ENCODE measurements at places on chromosomes 5 and 9.

DNA sequence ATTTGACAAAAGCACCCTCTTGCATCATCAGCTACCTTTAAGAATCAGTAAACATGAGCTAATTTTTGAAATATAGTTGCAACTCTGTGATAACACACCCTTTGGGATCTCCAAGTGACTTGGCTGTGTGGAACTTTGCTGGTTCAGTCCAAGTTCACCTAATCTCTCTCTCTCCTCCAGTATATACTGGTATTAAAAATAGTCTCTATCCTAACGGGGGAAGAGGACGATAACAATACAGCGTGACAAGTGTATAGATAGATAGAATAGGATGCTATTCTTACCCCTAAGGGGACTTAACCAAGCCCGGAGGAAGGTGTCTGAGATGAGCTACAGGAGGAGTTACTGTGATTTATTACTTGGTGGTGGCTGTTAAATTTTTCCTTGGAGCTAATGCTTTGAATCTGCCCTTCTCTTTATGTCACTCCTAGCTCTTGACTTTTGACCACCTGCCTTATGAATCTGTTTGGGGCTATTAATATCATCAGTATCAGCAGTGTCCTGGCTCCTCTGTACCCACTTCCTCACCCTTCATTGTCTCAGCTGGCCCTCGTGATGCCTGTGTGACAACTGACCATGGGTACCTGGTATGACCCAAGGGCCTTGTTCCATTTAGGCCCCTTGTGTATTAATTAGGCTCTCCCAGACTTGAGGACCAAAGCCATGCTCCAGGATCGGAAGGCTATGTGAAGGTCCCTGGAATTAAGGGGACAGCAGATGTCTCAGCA, 223.9 kb downstream of the SREK1 start:
- DNase-seq: no peak

DNA sequence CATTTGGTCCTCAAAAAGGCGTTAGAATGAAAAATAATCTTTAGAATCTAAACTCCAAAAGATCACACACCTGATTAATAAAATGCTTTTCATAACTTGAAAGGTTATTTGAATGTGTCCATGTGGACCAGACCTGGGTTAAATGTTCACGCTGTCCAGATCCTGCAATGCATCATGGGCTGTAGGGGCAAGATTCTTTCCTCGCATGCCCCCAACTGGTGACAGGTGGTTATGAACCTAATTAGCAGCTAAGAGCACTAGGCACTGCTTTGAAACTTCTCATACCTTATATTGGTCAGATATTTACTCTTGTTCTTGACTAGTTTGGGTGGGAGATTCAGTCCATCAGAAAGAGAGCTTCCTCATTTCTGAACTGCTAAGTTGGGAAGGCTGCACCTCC, 19.3 kb upstream of the PIP5K1B start:
- DNase-seq: no peak

- no peak for DNase-seq
Observed at GRCh38 chr5:464446-464842, 21.5 kb downstream of the EXOC3 start.

DNA sequence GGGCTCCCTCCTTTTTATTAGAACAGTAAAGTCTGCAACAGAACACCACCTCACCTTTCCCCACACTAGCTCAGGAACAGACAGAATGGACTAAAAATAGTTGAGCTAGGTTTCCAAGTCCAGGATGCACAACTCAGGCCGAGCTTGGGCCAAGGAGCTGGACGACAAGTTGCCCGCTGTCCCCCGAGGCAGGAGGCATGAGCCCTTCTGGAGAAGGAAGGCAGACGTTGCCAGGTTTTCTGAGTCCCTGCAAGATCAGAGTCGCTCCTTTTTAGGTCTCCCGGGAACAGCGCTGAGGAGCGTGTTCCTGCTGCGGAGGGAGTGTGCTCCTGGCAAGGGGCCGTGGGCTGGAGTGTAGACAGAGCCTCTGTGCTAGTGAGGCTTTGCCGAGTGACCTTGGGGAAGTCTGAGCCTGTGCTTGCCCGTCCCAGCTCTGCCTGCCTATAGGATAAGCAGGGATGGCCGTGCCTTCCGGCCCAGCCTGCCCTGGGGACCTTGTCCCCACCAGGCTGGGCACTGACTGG, 121.6 kb downstream of the WNK2 start:
- DNase-seq: no peak

DNA sequence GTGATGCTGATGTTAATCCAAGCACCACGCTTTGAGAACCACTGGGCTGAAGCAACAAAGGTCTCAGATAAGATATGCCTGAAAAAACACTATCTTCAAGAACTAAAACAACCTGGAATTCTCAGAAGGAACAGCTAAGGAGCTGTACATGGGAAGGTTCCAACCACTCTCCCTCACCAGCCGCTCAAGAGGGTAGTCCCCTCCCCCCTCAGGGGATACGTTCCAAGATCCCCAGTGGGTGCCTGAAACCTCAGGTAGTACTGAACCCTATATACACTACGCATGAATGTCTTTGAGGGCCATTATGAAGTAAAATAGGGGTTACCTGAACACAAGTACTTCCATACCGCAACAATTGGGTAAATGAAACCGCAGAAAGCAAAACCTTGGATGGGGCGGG, 1.9 kb downstream of the BOD1 start:
- DNase-seq: no peak

DNA sequence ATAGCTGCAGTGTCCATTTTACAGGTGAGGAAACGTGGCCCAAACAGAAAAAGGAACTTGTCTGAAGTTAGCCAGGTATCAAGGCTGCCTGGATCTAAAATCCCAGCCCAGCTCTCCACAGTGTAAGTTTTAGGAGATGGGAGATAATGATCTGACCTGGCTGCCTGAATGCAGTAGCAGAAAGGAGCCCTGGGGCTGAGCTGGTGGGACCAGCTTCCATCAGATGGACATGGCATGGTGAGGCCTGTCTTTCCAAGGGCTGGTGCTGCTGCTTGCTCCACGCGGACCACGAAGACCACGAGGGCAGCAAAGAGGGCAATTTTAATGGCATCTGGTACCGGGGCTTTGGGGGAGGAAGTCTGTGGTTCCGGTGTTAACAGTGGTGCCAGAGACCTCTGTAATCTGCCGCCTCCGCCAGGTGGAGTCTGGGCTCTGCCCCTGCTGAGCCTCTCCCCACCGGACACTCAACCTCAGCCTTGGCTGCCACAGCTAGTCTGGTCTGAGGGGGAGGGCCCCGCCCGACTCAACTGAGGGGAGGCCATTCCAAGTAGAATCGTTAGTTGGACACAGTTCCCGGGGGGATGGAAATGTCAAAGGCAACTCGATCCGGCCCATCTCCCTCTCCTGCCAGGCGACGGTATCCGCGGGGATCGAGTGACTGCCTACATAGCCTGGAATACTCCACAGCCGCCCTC, 650 bp downstream of the MYORG start:
- DNase-seq: no peak

- DNase-seq: no peak
Observed at GRCh38 chr5:4651806-4652565, 488.1 kb upstream of the ADAMTS16 start.

DNA sequence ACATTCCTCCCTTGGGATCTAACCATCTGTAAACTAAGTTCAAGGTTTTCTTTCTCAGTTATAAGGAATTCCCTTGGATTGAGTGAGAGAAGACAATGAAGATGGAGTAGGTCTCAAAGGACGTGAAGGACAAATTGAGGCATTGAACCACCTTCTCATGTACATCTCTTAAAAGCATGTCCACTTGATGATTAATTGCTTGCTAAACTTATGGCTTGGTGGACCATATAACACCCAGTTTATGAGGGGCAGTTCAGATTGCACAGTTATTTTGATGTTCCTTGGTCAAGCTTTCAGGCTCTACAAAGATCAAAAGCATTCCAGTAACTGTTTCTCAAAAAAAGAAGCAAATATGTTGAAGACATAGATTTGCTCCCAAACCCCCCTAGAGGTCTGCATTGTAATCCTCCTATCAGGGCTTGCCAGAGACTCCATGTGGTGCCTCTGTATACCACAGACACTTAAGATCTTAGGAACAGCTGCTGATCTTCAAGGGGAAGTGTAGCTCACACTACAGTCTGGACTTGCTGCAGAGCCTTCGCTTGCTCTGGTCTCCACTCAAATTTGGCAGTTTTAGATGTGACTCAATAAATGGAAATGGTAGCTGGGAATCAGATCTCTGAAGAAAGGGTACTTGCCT, 56.9 kb upstream of the ALDH1A1 start:
- DNase-seq: no peak

- no peak for DNase-seq
Observed at GRCh38 chr9:136860529-136860928, 5.6 kb downstream of the EDF1 start.

DNA sequence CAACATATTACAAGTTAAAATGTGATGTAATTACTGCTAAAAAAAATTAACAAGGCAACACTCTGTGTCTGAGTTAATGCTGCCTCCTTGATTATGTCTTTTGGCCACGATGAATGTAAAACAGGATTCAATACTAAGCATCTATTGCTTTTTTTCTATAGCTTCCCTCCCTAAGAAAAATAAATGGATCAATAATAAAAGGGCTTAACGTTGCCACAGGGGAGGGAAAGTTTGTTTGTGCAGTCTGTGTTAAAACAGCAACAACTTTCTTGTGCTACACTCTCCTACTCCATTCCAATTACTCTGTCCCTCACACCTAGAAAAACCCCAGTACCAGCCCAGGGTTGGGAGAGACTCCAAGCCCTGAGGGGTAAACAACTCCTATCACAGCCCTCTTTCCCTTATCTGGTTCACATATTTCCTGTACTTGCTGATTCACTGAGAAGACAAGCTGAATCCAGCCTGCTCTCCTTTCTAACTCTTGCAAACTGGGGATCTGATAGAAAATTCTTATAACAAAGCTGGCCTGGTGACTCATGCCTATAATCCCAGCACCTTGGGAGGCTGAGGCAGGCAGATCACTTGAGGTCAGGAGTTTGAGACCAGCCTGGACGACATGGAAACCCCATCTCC, 44.8 kb downstream of the PTPN3 start:
- DNase-seq: no peak

GRCh38 chr9:71937898-71938297, 26.5 kb downstream of the C9orf85 start:
- no peak for DNase-seq

DNA sequence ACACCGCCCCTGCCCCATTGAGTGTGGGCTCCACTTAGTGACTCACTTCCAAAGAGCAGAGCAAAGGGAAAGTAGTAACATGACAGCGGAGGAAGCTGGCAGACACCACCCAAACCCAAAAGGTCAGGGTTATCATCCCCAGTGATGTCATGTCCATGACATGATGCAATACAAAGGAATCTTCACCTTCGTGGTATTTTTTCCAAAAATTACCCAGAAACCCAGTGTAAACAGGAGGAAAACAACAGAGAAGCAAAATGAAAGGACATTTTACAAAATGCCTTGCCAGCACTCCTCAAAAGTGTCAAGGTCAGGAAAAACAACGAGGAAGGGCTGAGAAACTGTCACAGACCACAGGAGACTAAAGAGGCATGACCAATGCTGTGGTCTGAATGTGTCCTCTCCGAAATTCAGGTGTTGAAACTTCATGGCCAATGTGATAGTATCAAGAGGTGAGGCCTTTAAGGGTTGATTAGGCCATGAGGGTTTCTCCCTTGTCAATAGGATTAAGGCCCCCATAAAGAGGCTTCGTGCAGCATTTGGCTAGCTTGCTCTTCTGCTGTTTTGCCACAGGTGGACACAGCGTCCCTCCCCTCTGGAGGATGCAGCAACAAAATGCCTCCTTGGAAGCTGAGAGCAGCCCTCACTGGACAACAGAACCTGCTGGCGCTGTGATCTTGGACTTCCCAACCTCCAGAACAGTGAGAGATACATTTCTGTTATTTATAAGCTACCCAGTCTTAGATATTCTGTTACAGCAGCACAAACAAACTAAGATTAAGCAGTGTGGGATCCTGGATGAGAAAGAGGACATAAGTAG, 30.5 kb upstream of the MED10 start:
- no peak for DNase-seq

- DNase-seq: no peak
Observed at GRCh38 chr9:97985058-97985861, 2.1 kb downstream of the ANP32B start.

DNA sequence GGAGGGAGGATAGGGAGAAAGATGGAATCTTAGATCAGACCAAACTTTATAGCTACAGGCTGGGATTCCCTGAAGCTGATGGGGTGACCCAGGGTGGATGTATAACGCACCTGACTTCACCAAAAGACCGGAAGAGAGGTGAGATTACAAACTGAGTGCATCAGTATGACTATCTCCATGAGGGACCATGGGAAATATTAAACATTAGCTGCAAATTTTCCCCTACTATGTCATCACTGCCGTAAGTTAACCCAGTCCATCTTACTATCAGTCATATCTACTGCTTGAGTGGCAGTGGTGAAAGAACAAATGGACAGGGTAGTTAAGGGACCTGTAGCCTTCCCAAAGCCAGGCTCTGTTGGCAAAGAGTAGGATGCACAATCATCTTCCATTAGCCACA, 368.3 kb downstream of the EFNA5 start:
- DNase-seq: no peak

DNA sequence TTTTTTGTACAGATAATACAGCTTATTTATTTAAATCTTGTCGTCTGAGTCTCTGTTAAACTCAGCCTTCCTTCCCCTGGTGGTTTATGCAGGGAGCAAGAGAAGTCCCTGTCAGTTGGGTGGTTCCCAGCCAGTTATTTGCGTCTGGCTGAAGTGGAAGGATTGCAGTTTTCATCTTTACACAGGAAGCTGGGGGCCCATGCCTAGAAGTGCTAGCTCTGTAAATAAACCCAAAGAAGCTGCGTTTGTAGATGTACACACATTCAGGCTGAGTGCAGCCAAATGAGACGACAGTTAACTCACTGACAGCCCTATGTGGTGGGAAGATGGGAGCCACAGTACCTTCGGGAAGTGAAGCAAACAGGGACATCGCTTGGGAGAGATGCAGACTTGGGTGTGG, 122.1 kb downstream of the SAXO1 start:
- DNase-seq: no peak

DNA sequence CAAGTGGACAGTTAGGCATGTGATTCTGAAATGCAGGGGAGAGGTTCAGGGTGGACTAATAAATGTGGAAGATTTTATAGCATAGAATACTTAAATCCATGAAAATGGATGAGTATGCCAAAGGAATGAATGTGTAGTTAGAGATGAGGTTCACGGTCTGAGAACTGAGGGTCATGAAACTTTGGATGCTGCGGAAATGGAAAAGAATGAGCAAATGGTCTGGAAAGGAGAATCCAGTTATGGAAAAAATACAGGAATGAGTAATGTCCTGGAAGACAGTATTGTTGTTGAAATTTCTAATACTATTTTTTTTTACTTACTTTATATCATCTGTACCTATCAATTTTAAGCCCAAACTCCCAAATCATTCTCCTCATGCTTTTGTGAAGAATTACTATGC, 2369.4 kb downstream of the MAT2B start:
- DNase-seq: no peak

GRCh38 chr5:78845470-78845869, 139.6 kb downstream of the ARSB start:
- no peak for DNase-seq

- DNase-seq: no peak
Observed at GRCh38 chr9:8855046-8855445, 1055.5 kb upstream of the DMAC1 start.

GRCh38 chr5:180135128-180135955, 63.8 kb upstream of the RNF130 start:
- no peak for DNase-seq

GRCh38 chr9:32294106-32294505, 90.3 kb upstream of the ACO1 start:
- DNase-seq: no peak
